ENCODE measurements at places on chromosomes 12 and 14. TPM values are rescaled to one million over a fixed set of nuclear protein-coding genes. Genes with fewer than 3 reads are reported as not detected.

DNA sequence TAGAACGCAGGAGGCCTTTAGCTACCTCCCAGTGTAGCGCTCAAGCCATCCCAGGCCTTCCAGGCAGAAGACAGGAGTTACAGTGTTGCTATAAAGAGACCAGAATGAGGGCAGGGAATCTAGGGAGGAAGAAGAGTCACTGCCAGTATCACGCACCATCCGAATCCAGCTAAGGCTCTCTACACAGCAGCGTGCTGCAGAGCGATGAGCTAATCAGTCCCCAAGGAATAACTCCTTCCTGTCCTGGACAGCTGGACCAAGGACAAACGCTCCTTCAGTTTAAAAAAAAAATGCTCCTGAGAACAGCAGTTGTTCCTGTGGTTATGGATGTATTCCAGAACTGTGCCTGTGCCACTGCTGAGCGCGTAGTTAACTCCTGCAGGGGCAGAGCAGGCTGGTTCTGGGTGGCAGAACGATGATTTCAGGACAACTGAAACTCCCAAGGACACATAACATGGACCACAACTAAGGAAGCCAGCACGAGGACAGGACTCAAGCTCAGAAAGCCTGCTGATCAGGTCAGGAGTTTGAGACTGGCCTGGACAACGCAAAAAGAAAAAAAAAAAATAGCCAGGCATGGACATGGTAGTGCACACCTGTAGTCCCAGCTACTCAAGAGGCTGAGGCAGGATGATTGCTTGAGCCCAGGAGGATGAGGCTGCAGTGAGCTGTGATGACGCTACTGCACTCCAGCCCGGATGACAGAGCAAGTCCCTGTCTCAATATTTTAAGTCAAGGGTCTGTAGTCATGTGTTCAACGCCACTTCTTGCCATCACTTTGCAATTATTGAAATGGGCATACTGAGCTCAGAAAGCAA, 2.6 kb downstream of the IFFO1 start:
- H3K4me1 ChIP-seq, result peaks cover 36% of the 10 kb centered on the region
- no peak for DNase-seq
- H3K27me3 ChIP-seq, result no peaks in the 10 kb centered on the region
- H3K36me3 ChIP-seq, result peaks cover 40% of the 10 kb centered on the region
- no peak overlapping the region for H3K27ac ChIP-seq

GRCh38 chr12:10252201-10252600, 39.5 kb downstream of the GABARAPL1 start:
- H3K27ac ChIP-seq, result no peak overlapping the region
- DNase-seq, result no peak
- H3K4me3 ChIP-seq, result no peak overlapping the region
- H3K27me3 ChIP-seq, result no peaks in the 10 kb centered on the region
- peaks cover 6% of the 10 kb centered on the region for H3K4me1 ChIP-seq

GRCh38 chr12:101761350-101761749, 22.1 kb upstream of the SYCP3 start:
- peaks cover 3% of the 10 kb centered on the region for H3K4me1 ChIP-seq
- H3K36me3 ChIP-seq, result peaks cover 34% of the 10 kb centered on the region
- no peak for DNase-seq
- H3K27ac ChIP-seq, result no peak overlapping the region

- no peak overlapping the region for H3K27ac ChIP-seq
- H3K36me3 ChIP-seq, result peaks cover 10% of the 10 kb centered on the region
- H3K4me1 ChIP-seq, result peaks cover 55% of the 10 kb centered on the region
These were observed 19.5 kb downstream of the TRAF3 start for GRCh38 chr14:102796661-102797190.

- DNase-seq, result no peak
- H3K27ac ChIP-seq, result no peak overlapping the region
- H3K4me3 ChIP-seq, result no peak overlapping the region
These were observed 233.3 kb downstream of the NEDD1 start for GRCh38 chr12:97140355-97140754.

- no peaks in the 10 kb centered on the region for H3K4me1 ChIP-seq
- no peak overlapping the region for H3K4me3 ChIP-seq
- no peaks in the 10 kb centered on the region for H3K27me3 ChIP-seq
- no peak overlapping the region for H3K27ac ChIP-seq
These were observed 126.5 kb downstream of the DYRK2 start for GRCh38 chr12:67774983-67775587.

DNA sequence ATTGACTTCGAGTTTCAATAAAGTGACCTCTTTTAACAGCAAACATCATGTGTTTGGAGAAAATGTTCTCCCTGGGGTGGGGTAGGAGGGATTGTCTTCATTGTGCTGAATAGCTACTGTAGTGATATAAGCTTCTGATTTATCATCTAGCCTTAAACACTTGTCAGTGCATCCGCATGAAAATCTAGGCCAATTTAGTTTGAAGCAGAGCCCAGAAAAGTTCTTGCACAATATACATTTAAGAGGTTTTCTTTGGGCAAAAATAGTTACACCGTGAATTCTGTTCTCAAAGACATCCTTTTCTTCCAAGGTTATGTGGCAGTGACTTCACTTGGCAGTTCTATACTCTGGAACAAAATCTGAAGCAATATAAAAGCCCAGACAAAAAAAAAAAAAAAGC, 136.0 kb upstream of the IFNG-AS1 start:
- H3K27ac ChIP-seq, result no peak overlapping the region
- H3K36me3 ChIP-seq, result no peaks in the 10 kb centered on the region
- no peak for DNase-seq
- no peaks in the 10 kb centered on the region for H3K4me1 ChIP-seq

- H3K4me3 ChIP-seq, result no peak overlapping the region
- H3K36me3 ChIP-seq, result no peaks in the 10 kb centered on the region
- H3K27ac ChIP-seq, result no peak overlapping the region
These were observed 242.5 kb downstream of the ZFP36L1 start for GRCh38 chr14:68550338-68550715.

GRCh38 chr12:32437095-32437515, 37.7 kb downstream of the FGD4 start:
- no peaks in the 10 kb centered on the region for H3K36me3 ChIP-seq
- H3K27me3 ChIP-seq, result no peaks in the 10 kb centered on the region

DNA sequence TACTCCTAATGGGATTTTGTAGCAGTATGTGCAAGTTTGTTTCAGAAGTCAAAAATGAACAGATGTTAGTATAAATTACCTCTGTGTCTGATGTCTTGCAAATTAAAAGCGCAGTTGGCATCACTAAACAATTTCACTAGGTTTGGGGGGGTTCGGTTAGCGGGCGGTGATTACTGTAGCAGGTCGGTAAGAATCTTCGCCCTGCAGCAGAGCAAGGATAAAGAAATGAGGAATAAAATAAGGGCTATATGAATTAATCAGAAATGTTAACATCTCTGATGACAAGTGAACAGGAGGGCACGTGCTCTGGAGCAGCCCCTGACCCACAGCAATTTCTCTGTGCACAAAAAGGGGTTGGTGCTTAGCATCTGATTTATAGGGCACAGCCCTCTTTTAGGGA, 43.6 kb upstream of the VSX2 start:
- H3K4me1 ChIP-seq, result no peaks in the 10 kb centered on the region
- no peak overlapping the region for H3K4me3 ChIP-seq
- H3K27me3 ChIP-seq, result no peaks in the 10 kb centered on the region
- no peak overlapping the region for H3K27ac ChIP-seq
- H3K36me3 ChIP-seq, result peaks cover 1% of the 10 kb centered on the region
- no peak for DNase-seq

- no peaks in the 10 kb centered on the region for H3K36me3 ChIP-seq
- no peak for DNase-seq
- no peak overlapping the region for H3K27ac ChIP-seq
- no peak overlapping the region for H3K4me3 ChIP-seq
These were observed 14.1 kb downstream of the RILPL1 start for GRCh38 chr12:123519141-123520001.

- H3K27ac ChIP-seq, result no peak overlapping the region
- no peaks in the 10 kb centered on the region for H3K4me1 ChIP-seq
- H3K27me3 ChIP-seq, result no peaks in the 10 kb centered on the region
- H3K36me3 ChIP-seq, result peaks cover 64% of the 10 kb centered on the region
- no peak for DNase-seq
These were observed 17.5 kb downstream of the GSTZ1 start for GRCh38 chr14:77338302-77338701.

DNA sequence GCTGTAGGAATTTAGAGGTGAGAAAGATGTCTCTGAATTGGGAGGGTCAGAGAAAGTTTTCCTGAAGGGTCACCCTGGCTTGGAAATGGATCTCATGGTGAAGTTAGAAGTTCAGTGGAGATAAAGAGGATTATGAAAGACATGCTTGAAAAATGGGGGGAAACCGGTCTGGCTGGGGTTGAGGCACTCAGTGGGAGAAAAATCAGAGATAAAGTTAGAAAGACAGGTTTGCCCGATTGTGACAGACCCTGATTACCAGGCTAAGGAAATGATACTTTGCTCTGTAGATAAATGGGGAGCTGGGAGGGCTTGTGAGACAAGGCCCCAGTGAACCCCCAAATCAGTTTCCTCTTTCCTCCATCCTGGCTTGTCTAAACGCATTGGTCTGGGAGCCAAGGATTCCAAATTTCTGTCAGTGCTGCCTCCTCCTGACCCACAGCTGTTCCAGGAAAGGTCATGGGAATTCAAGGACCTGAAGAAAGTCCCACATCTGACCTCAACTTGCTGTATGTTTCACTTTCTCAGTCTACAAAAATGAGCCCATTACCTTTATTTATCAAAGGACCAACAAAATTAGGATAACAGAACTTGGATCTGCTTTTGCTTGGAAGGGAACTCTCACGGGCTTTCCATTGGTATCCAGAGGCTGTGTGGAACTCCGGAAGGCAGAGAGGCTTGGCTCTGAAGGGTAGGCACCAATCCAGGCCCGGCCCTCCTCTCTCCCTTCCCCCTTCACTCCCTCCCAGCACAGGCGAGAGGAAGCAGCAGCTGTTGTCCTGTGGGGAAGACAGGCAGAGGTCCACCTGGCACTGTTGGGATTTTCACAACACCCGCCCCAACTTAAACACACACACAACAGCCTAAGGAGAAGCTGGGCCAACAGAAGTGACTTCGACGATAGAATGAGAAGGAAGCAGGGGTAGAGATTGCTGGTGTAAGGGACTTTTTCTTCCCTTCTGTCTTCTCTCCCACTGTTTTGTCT, 3.4 kb upstream of the RNASE7 start:
- no peaks in the 10 kb centered on the region for H3K4me1 ChIP-seq
- DNase-seq, result no peak
- H3K36me3 ChIP-seq, result no peaks in the 10 kb centered on the region
- H3K27ac ChIP-seq, result no peak overlapping the region
- H3K4me3 ChIP-seq, result no peak overlapping the region
- H3K27me3 ChIP-seq, result no peaks in the 10 kb centered on the region

DNA sequence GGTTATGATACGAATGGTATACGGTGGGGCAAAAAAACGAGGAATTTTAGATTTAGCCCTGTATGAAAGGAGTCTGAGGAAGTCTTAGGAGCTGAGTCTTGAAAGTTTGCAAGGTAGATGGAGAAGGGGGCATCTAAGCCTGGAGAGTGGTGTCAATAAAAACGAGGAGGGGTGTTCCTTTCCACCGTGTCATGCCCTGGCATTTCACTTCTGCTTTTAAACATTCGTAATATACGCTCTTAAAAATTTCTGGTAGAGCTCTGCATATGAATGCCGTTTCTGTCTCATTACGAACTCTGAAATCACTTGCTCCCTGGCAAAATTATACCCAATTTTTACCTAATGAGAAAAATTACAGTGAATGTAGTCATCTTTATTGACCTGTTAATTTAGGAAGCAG, 170.2 kb downstream of the ERC1 start:
- peaks cover 5% of the 10 kb centered on the region for H3K4me1 ChIP-seq
- no peak overlapping the region for H3K4me3 ChIP-seq
- no peaks in the 10 kb centered on the region for H3K27me3 ChIP-seq

DNA sequence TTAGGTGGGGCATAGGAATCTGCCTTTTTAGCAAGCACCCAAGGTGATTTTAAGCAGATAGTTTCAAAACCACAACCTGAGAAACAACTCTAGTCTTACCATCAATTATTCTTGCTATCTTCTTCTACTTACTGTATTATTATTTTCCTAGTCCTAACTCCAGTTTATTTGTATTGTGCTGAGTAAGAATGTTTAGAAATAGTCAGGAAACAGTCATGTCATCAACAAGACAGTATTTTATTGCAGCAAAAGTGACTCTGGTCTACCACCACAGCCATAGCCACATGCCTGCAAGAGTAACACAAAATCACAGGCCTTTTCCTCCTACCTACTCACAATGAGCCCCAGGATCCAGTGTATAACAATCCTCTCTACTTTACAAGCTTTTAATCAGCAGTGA, 46.3 kb upstream of the FLRT2 start:
- no peak overlapping the region for H3K27ac ChIP-seq
- H3K36me3 ChIP-seq, result no peaks in the 10 kb centered on the region
- DNase-seq, result no peak

DNA sequence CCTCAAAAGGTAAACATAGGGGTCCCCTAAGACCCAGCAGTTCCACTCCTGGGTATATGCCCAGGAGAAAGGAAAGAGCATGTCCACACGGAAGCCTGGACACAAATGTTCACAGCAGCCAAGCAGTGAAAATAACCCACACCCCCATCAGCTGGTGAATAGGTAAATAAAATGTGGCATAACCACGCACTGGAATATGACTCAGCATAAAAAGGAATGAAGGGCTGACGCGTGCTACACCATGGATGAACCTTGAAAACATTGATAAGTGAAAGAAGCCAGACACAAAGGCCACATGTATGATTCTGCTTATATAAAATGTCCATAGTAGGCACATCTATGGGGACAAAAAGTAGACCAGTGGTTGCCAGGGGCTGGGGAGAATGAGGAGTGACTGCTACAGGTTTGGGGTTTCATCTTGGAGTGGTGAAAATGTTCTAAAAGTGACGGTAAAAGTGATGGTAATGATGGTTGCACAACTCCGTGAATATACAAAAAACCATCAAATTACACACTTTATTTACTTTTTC, 3.8 kb upstream of the SCARB1 start:
- no peak overlapping the region for H3K4me3 ChIP-seq
- H3K36me3 ChIP-seq, result no peaks in the 10 kb centered on the region
- no peak for DNase-seq
- no peaks in the 10 kb centered on the region for H3K27me3 ChIP-seq
- peaks cover 30% of the 10 kb centered on the region for H3K4me1 ChIP-seq

- H3K27ac ChIP-seq, result no peak overlapping the region
- no peak for DNase-seq
- H3K4me1 ChIP-seq, result peaks cover 11% of the 10 kb centered on the region
- H3K36me3 ChIP-seq, result no peaks in the 10 kb centered on the region
- peaks cover 3% of the 10 kb centered on the region for H3K27me3 ChIP-seq
These were observed 2.5 kb upstream of the SNX6 start for GRCh38 chr14:34632411-34632978.

The POLE2 gene
- total RNA-seq, result 2.6 TPM

The CISTR gene
- not detected for total RNA-seq

The AQP2 gene
- total RNA-seq, result not detected

The IFT43 gene
- total RNA-seq, result 21.5 TPM

The TTC9 gene
- 14.0 TPM for total RNA-seq

The TPPP2 gene
- not detected for total RNA-seq

The TOMM20L gene
- 0.70 TPM for total RNA-seq

The COPS7A gene
- 28.3 TPM for total RNA-seq

The PTPN21 gene
- not detected for total RNA-seq

The PAPLN gene
- 0.92 TPM for total RNA-seq
